ENCODE measurements at places on chromosomes 2 and 18. TPM values are rescaled to one million over a fixed set of nuclear protein-coding genes. Genes with fewer than 3 reads are reported as not detected.

Gene TMEM169
- total RNA-seq: 0.38 TPM

Gene ZAP70
- not detected for total RNA-seq

Gene IL1R2
- 0.93 TPM for total RNA-seq

Gene RGPD3
- total RNA-seq: 0.10 TPM

Gene ACOXL
- total RNA-seq: not detected

Gene CD8B2
- not detected for total RNA-seq

Gene CDCA7
- 48.5 TPM for total RNA-seq

Gene HOXD3
- total RNA-seq: 0.14 TPM

Gene MBD1
- 37.5 TPM for total RNA-seq

Gene PID1
- total RNA-seq: 3.3 TPM

Gene OTOS
- total RNA-seq: not detected

Gene C2orf80
- not detected for total RNA-seq

Gene SKOR2
- total RNA-seq: not detected

Gene CPLX4
- not detected for total RNA-seq

Gene AKAIN1
- not detected for total RNA-seq

Gene SLC23A3
- 0.49 TPM for total RNA-seq
